Suppressor macrophage treated with lipopolysaccharide for 1 hour (primary cell): ENCODE measurements at places on chromosomes 7 and 10.

- peak; percentile 35 for DNase-seq
These were observed 210.9 kb downstream of the DGKB start for GRCh38 chr7:14691597-14692203.

- no peak for DNase-seq
These were observed 488 bp downstream of the ABCF2 start for GRCh38 chr7:151226560-151226874.

DNA sequence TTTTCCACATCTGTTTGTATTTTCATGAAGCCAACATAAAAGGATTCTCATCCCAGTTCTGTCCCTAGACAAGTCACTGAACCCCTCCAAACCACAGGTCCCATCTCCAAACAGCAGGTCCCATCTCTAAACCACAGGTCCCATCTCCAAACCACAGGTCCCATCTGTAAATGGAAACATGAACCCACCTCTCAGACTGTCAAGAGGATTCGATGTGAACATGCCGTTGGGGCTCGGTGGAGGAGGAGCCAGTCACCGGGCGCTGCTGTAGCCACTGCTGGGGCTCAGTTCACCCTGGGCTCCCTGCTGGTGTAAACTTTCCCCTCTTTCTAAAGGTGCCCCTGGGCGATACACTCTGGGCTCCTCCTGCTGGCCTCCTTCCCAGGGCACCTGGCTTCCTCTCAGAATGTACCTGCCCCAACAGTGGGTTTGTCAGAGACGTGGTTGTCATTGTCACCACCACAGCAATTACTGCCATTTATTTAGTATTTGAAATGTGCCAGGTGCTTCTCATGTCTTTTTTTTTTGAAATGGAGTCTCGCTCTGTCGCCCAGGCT is 13.0 kb downstream of the LHPP start:
- DNase-seq: no peak

DNA sequence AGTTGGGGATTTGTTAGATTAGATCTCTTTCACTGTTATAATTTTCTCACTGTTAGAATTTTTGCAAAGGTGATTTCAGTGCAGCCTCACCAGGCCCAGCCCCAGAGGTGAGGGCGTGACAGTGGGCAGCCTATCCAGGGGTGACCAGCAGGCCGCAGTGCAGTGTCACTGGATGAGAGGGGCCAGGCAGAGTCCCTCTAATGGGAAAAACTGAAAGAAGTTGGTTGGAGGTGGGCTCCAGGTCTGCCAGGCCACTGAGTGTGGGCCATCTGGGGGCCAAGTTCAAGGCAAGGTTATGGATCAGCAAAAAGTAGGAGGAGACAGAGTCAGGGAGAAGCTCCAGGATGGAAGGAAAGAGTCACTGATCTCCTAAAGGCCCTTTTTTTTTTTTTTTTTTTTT is 90.5 kb upstream of the SDK1 start:
- no peak for DNase-seq

GRCh38 chr10:79087721-79088120 is 19.0 kb downstream of the ZMIZ1 start:
- DNase-seq: no peak

DNA sequence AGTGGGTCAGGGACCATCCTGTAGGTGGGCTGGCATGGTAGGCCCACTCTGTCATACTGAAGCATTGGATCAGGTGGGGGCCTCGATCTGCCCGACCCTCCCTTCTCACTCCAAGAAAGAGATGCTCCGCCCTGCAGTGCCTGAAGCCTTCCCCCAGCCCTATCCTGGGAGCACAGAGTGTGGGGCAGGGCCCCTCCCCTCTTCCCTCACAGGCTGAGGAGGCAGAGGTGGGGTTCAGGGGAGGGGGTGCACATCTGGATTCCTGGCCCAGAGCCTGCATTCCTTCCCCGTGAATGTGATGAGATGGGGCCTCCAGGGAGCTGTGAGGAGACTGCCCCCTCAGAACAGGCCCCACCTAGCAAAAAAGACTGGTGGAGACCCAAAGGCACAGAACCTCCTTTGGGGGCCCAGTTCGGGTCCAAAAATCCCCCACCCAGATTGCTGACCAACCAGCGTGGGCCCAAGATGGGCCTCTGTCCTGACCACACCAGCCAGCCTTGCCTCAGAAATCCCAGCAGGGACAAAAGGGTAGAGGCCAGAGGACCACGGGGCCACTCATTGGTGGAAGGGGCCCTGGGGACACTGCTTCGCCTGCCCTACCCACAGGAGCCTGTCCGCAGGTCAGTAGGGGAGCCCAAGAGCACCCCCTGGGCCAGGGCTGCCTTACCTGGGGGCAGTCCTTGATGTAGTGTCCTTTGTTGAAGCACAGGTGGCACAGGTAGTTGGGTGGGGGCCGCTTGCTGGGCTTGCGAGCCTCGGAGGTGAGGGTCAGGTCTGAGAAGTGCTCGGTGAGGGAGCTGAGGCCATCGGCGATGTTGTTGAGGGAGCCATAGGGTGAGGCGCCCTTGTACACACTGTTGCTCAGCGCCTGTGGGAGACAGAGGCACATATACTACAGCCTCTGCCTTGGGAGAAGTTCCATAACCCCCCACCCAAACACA is 13.3 kb downstream of the ZCCHC24 start:
- DNase-seq: no peak

DNA sequence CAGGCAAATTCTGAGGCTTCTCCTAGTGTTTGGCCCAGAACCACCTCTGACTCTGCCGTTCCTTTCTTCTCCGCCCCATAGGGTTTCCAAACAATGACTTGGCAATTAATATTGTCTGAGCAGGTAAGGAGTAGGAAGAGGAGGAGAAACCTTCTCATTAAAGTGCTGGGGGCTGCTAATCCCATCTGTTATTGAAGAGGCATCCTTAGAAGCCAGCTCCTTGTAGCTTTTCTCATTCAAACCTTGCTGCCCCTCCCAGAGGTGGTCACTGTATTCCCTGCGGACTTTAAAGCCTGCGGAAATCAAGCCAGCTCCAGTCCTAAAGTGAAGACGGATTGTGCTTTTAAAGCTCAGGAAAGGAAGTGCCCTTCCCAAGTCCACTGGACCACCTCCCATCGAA is 1.4 kb upstream of the NKX1-2 start:
- no peak for DNase-seq

GRCh38 chr10:89649051-89649450 is 4.0 kb upstream of the PANK1 start:
- DNase-seq: no peak

- DNase-seq: no peak
These were observed 8.2 kb downstream of the MAT1A start for GRCh38 chr10:80281292-80281691.

GRCh38 chr10:29237786-29238185 is 51.1 kb upstream of the LYZL1 start:
- DNase-seq: no peak

GRCh38 chr10:69959911-69960310 is 92.7 kb upstream of the MACROH2A2 start:
- peak; percentile 92 for DNase-seq

DNA sequence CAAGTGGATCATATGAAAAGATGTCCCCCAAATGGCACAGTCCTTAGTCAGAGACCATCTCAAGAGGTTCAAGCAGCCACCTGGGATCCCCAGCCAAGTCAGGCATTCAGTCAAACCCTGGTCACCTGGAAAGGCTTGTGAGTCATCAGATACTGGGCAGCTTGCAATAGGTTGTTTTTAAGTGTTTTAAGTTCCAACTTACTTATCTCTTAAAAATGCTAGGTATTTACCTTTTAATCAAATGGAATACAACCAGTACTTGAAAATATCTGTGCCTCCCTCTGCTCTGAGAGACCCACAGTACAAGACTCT is 262.2 kb downstream of the WDR11 start:
- no peak for DNase-seq

GRCh38 chr7:46600340-46600739 is 679.3 kb upstream of the IGFBP3 start:
- DNase-seq: no peak

DNA sequence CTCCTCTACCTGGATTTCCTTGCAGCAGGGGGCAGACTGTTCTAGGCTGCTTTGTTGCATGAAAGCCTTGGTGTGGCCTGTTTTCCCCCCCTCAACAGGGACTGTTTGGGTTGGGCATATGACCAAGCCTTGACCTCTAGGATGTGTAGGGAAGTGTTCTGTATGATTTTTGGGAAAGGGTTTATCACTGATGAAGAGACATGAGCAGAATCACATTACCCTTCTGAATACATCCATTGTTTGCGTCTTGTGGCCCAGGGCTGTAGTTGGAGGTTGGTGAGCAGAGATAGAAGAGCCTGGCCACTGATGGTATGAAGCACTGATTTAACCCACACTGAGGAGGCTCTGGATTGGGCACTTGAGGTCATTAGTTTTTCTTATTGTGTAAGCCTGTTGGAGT is 26.6 kb downstream of the ZNF12 start:
- DNase-seq: no peak

DNA sequence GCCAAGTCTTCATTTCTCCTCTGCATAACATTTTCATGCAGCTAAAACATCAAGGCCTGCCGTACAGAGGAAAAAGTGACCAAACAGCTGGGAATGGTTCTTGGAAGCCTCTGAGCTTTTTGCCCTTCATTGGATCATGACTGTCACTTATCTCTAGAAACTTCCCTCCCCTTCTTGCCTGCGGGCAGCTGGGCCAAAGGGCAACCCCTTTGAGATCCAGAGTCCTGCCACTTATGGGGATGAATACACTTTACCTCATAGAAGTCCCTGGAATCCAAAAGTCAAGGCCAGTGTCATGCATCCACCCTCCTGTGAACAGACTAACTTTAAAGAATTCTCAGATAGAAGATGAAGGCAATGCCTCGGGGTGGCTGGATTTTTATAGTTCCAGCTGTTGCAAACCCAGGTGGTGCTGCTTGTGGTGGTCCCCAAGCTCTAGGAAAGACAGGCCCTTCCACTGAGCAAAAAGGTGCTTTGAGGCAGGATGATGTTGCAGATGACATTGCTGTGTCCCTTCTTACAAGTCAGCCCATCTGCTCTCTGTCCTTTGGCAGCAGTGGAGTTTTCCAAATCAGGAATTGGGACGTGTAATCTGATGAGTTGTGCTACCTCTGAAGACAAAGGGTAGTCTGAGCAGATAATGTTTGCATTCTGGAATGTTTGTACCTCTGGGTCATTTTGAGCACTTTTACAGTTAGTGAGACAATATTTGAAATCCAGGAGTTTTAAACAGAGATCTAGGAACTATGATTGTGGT is 64.2 kb downstream of the LRMDA start:
- no peak for DNase-seq

DNA sequence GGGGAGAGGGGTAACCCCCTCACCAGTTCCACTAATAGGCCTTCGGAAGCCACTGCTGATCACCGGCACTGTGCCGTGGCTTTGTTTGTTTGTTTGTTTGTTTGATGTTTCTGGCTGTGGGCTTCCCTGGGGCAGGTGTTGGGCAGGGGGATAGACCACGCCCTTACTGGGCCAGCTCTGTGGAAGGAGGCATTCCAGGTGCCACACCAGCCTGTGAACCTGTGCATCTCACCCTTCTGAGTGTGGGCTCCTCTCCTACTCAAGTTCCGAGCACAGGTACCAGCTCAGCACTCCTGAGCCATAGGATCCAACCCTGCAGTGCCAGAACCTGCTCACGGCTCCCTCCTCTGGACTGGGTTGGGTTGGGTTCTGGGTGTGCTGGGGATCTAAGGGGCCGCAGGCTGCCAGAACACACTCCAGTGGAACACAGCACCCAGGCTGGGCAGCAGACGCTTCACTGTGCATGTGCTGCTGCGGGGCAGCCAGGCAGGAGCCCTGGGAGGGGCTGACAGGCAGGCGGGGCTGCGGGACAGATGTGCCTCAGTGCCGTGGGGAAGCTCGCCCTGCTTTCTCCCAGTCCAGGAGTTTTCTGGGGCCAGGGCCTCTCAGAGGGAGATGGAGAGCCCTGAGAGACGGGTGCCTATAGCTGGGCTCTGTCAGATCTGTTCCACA is 1053.9 kb downstream of the CNTNAP2 start:
- no peak for DNase-seq

DNA sequence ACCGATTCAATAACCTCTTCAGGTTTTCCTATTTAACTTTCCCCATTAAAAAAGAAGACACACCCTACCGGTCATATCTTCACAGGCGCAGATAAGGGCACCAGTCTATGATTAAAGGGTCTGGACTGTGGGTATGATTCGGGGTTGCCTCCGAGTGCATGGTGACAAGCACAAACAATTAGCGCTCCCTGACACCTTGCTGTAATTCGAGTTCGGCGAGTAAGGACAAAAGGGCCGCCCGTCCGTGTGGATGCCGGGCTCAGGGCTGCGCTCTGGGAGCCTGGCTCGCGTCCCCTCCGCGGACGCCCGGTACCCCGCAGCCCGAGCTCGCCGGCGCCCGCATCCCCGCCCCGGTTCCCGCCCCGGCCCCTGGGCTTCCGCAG is 111.9 kb upstream of the RHEB start:
- no peak for DNase-seq

DNA sequence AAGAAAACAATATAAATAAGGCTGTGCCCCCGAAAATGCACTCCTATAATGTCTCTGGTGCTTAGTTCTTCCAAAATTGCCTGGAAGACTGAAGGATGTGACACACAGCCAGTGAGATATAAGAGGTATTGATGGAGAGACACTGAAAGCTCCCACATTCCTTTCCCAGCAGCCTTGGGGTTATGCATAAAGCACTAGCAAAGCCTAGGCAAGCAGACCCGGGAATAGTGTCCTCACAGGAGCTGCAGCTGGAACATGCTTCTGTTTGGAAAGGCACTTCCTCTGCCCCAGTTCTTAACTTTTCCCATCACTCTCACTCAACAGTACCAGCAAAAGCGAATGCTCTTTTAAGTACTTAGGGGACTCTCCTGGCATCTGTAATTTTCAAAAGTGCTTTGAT is 178.0 kb downstream of the AMPH start:
- no peak for DNase-seq

- DNase-seq: peak; percentile 94
These were observed 1.6 kb downstream of the TCF7L2 start for GRCh38 chr10:112951359-112952281.

- no peak for DNase-seq
These were observed 65.1 kb upstream of the BET1 start for GRCh38 chr7:94069162-94069739.

- no peak for DNase-seq
These were observed 57.4 kb upstream of the CASD1 start for GRCh38 chr7:94452239-94452638.

DNA sequence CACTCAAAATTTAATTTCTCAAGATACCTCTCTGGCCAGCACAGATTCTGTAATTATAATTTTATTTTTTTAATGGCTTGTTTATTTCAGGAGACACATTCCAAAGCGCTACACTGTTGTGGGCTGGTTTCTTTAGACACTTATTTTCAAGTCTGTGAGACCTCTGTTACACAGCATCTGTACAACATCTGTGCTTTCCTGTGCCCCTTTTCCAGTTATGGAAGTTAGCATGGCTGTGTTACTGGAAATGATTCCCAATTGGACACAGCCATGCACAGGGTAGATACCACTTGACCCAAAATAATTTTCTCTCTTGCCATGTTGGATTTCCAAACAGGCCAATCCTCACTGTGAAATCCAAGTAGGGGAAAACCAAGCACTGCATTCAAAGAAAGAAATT is 172.3 kb upstream of the ADCY1 start:
- DNase-seq: no peak

DNA sequence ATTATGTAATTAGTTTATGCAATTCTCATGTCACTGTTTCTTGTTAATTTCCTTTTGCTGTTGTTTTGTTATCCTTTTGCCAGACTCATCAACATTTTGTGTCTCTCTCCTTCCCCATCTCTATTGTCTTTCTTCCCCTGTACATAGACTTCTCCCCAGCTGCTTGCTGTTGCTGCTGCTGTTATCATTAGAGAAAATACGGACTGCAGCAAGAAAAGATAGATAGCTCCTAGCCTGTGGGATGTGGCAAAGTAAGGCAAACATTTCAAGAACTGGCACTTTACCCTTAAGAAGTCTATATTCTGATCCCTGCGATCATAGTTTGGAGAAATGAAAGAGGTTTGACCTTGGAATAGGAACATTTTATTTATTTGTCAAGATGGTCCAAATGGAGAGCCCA is 162.2 kb downstream of the AOAH start:
- DNase-seq: no peak

GRCh38 chr7:76392531-76393115 is 16.9 kb downstream of the SSC4D start:
- no peak for DNase-seq
